SJCRH30 (cell line): ENCODE measurements at places on chromosomes 12 and 14. TPM values are rescaled to one million over a fixed set of nuclear protein-coding genes. Genes with fewer than 3 reads are reported as not detected.

- no peaks in the 10 kb centered on the region for H3K36me3 ChIP-seq
These were observed 123.3 kb downstream of the KCNC2 start for GRCh38 chr12:75086091-75087038.

Gene SLC17A8
- total RNA-seq = 0.08 TPM in 1 of 2 replicates, not detected in the other

DNA sequence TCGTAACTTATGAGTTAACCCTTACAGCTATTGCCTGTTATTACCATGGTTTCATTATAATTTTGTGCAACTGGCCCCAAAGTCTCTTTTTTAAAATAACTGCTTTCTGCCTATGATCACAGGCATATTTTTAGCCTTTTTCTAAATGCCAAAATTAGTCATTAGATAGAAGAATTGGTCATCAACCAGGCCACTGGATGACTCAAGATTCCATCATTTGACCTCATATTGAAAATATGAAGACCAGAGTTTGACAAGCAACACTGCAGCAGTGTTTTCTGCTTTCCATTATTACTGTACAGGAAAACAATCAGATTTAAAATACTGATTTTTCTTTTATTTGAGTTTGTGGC lies 54.7 kb upstream of the OTOGL start:
- no peak for DNase-seq
- no peak overlapping the region for H3K27ac ChIP-seq
- no peak overlapping the region for H3K4me3 ChIP-seq
- H3K27me3 ChIP-seq = no peaks in the 10 kb centered on the region

- H3K36me3 ChIP-seq = peaks cover 52% of the 10 kb centered on the region
- H3K4me1 ChIP-seq = peaks cover 4% of the 10 kb centered on the region
- no peaks in the 10 kb centered on the region for H3K27me3 ChIP-seq
These were observed 8.1 kb downstream of the PTGES3 start for GRCh38 chr12:56679883-56680575.

GRCh38 chr12:121992059-121992879 lies 29.4 kb upstream of the BCL7A start:
- H3K4me3 ChIP-seq = no peak overlapping the region
- no peaks in the 10 kb centered on the region for H3K36me3 ChIP-seq
- DNase-seq = no peak
- H3K4me1 ChIP-seq = peaks cover 10% of the 10 kb centered on the region
- H3K27ac ChIP-seq = no peak overlapping the region
- no peaks in the 10 kb centered on the region for H3K27me3 ChIP-seq

DNA sequence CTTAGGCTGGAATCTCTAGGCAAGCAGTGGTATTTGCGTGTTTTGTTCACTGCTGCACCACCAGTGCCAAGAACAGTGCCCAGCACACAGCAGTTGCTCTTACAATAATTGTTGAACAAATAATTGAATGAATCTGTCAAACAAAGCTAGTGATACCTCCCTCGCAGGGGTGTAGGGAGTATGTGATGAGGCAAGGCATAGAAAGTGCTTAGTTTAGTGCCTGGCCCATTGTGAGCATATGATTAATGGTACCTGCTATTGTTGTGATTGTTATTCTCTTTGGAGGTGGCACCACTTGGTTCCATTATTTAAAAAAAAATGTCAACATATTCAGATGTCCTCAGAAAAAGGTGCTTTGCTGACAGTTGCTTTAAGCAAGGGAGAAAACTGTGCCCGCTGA lies 210.1 kb upstream of the TBX3 start:
- DNase-seq = no peak
- H3K4me1 ChIP-seq = no peaks in the 10 kb centered on the region
- H3K27me3 ChIP-seq = no peaks in the 10 kb centered on the region
- H3K36me3 ChIP-seq = no peaks in the 10 kb centered on the region
- no peak overlapping the region for H3K27ac ChIP-seq

- no peak overlapping the region for H3K27ac ChIP-seq
- no peaks in the 10 kb centered on the region for H3K27me3 ChIP-seq
- no peak overlapping the region for H3K4me3 ChIP-seq
- H3K36me3 ChIP-seq = peaks cover 5% of the 10 kb centered on the region; the same call in 1 of the 2 replicates
- H3K4me1 ChIP-seq = peaks cover 7% of the 10 kb centered on the region; the same call in 1 of the 2 replicates
These were observed 8.9 kb downstream of the MAP4K5 start for GRCh38 chr14:50523271-50524041.

GRCh38 chr12:46451276-46452021 lies 78.9 kb upstream of the SLC38A2 start:
- no peaks in the 10 kb centered on the region for H3K27me3 ChIP-seq
- no peak overlapping the region for H3K4me3 ChIP-seq
- H3K27ac ChIP-seq = no peak overlapping the region
- peaks cover 24% of the 10 kb centered on the region for H3K4me1 ChIP-seq

DNA sequence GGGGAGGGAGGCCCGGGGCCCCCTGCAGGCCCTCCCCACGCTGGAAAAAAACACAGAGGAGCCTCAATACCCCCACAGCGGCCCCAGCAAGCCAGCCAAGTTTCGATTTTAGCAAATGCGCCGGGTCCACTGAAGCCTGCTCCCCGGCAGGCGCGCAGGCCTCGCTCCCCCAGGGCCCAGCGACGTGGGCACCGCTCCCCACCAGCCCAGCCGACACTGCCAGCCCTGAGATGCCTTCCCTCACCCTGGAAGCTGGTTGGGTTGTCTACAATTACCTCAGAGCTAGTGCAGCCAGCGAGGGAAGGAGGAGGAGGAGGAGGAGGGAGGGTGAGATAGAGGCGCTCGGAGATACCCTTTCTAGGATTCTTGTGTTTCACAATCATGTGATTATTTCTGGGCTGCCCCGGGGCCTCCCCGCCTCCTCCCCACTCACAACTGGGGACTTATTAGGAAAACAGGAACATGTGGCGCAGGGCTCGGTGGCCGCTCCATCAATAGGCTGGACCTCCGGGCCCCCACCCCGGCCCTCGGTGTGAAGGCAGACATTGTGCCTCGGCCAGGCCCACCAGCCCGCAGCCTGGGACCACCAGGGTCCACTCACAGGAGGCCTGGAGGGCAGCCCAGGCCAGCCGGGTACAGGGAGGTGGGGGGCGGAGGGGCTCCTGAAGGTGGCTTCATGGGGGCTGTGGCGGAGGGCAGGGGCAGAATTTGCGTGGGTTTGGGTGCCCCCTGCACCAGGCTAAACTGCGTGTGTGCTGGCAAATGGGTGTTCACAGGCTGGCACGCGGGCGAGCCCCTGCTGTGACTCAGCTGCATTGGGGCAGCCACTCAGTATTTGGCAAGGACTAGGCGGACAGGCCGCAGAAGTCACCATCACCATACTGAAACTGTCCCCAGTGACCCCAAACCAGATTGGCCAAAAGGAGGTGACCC lies 109.9 kb downstream of the NCOR2 start:
- peaks cover 40% of the 10 kb centered on the region for H3K36me3 ChIP-seq
- H3K4me3 ChIP-seq = no peak overlapping the region
- H3K4me1 ChIP-seq = peaks cover 27% of the 10 kb centered on the region
- no peaks in the 10 kb centered on the region for H3K27me3 ChIP-seq

- H3K27me3 ChIP-seq = no peaks in the 10 kb centered on the region
- no peaks in the 10 kb centered on the region; the same call in 1 of the 2 replicates for H3K4me1 ChIP-seq
- H3K27ac ChIP-seq = no peak overlapping the region
- 0 out of 2 replicates have a peak, but pooled peaks cover 4% of the 10 kb centered on the region for H3K36me3 ChIP-seq
These were observed 77.7 kb downstream of the SEC23A start for GRCh38 chr14:39025250-39025809.

Gene HSPB8
- 2.9 and 3.3 TPM in 2 replicates for total RNA-seq

Gene TMTC1
- 121 and 129 TPM in 2 replicates for total RNA-seq

DNA sequence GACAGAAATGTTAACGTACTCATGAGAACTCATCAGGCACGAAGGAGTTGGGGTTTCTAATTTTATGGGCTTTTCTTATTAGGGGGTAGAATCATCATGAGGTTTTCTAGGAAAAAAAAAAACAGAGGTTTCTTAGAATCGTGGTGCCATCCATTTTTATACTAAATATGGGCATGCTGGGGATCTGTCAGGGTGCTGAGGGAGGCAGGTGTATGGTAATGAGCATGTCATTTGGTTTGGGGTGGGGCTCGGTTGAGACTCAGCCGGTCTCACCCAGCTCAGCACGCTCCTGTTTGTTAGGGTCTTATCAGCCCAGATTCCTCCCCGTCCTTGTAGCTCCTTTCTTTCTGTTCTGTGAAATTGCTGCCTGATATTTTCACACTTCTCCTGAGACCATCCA lies 98.2 kb downstream of the DICER1 start:
- no peaks in the 10 kb centered on the region; the same call in 1 of the 2 replicates for H3K4me1 ChIP-seq
- no peaks in the 10 kb centered on the region for H3K36me3 ChIP-seq
- no peak overlapping the region for H3K4me3 ChIP-seq
- DNase-seq = no peak
- no peak overlapping the region for H3K27ac ChIP-seq
- H3K27me3 ChIP-seq = no peaks in the 10 kb centered on the region

DNA sequence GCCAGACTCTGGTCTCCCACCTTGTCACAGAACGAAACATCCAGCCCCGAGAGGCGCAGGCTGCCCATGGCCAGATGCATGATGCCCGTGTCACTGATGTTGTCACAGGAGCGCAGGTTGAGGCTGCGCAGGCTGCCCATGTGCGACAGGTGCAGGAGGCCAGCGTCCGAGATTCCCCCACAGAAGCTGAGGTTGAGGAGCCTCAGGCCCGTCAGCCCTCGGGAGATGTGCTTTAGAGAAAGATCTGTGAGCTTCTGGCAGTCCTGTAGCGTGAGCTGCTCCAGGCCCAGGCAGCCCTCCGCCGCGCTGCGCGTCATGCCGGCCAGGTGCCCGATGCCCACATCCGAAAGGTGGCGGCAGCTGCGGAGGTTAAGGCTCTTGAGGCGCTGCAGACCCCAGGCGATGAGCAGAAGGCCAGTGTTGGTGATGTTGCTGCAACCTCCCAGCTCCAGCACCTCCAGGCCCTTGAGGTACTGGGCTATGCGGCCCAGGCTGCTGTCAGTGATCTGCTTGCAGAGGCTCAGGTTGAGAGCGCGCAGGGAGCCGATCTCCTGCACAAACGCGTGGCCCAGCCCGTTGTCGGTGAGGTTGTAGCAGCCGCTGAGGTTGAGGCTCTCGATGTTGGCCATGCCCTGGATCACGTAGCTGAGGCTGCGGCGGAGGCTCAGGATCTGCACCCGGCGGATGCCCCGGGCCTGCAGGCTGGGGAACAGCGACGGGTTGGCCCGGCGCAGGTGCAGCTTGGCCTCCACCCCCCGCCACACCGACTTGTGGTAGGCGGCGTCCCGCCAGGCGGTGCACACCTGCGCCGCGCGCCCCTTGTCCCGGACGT lies 991 bp downstream of the FBXL14 start:
- H3K27me3 ChIP-seq = no peaks in the 10 kb centered on the region
- peak overlapping the region; percentile 78 for H3K4me3 ChIP-seq
- no peak overlapping the region for H3K27ac ChIP-seq
- H3K36me3 ChIP-seq = no peaks in the 10 kb centered on the region
- peaks cover 34% of the 10 kb centered on the region for H3K4me1 ChIP-seq

Gene MGP
- 2.8 and 3.2 TPM in 2 replicates for total RNA-seq
